ENCODE measurements at places on chromosomes 5 and 9.
A peak's percentile ranks its signal among the peaks of the same experiment; 100 is the strongest.

DNA sequence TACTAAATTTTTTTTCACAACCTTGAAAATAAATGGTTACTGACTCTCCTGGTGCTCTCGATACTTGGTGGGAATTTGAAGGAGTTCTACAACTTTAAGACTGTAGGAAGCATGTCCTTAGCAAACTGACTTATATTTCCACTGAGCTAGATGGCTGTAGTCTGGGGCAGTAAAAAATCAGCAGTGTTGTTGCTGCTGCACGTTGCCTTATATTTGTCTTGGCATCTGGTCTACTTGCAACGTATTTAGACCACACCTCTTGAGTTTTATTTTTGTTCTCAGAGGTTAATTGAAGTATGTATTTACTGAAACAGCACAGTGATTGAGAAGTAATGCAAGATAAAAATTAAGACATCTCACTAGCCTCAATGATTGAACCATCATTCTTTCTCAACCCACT, 76.3 kb downstream of the ERMP1 start:
- DNase-seq: no peak

- DNase-seq: no peak
Measured at GRCh38 chr5:58135571-58136335, 324.1 kb downstream of the PLK2 start.

DNA sequence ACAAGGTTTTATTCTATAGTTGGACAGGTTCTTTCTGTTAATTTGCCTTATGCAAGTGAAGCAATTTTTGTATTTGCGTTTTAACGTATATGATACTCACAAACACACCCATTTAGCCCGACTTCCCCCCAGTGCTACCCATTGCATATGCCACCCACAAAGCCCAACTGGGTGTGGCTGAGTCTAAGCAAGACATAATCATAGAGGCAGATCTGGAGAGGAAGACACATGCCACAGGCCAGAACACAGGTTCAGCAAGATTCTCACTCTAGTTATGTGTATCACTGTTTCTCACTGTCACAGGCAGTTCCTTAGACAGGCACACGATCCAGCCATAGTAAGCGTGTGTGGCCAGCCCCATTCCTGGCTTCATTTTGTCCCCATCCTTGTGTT, 29.0 kb upstream of the PUM3 start:
- peak; percentile 26 for DNase-seq

- DNase-seq: no peak
Measured at GRCh38 chr9:87395804-87396479, 101.7 kb upstream of the DAPK1 start.

GRCh38 chr5:77425998-77426659, 66.0 kb downstream of the WDR41 start:
- no peak for DNase-seq

Data from CD4-positive, alpha-beta T cell treated with Interleukin-12 subunit alpha and Interleukin-12 subunit beta, for 1 hour (primary cell).